Activated naive CD8-positive, alpha-beta T cell treated with anti-CD3 and anti-CD28 coated beads, Interleukin-2, amount 10 ng/mL, durations not matched to agents 7 days and 5 days (primary cell): ENCODE measurements at places on chromosomes 2 and 18.

DNA sequence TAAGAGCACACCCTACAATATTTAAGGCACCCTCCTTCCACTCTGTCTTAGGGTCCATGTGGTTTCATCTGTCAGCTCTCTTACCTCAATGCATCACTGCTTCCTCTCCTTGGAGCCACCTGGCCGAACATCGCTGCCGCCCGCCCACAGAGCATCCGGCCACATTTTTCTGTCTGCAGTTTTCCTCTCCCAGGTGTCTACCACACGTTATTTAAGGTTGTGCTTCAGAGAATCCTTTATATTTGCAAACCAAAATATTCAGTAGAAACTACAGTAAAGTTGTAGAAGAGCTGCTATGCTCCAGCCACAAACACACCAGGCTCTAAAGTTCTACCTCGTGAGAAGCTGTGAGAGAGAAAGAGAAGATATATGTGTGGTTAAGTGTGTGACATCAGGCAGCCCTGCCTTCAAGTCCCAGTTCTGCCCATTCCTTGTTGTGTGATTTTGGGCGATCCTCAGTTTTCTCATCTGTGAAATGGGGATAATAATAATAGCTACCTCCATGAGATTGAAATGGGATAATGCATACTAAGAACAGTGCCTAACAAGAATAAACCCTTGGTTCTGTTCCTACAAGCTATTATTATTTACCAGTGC, 4.9 kb upstream of the STK17B start:
- peak; percentile 87 for DNase-seq

GRCh38 chr18:59813942-59814341, 85.9 kb upstream of the PMAIP1 start:
- DNase-seq, result no peak

GRCh38 chr2:41890341-41890740, 157.5 kb upstream of the PKDCC start:
- no peak for DNase-seq

GRCh38 chr2:47601568-47601967, 181.4 kb upstream of the MSH6 start:
- DNase-seq, result no peak

- DNase-seq, result no peak
Observed at GRCh38 chr18:66083078-66083477, 332.3 kb downstream of the CDH7 start.
